ENCODE measurements at places on chromosomes 1 and 21.

GRCh38 chr1:91799863-91800262 is 86.1 kb downstream of the TGFBR3 start:
- DNase-seq, result no peak

- no peak for DNase-seq
Measured at GRCh38 chr1:163090321-163090945, 21.3 kb downstream of the RGS4 start.

GRCh38 chr1:86151427-86151826 is 5.1 kb downstream of the COL24A1 start:
- DNase-seq, result no peak

DNA sequence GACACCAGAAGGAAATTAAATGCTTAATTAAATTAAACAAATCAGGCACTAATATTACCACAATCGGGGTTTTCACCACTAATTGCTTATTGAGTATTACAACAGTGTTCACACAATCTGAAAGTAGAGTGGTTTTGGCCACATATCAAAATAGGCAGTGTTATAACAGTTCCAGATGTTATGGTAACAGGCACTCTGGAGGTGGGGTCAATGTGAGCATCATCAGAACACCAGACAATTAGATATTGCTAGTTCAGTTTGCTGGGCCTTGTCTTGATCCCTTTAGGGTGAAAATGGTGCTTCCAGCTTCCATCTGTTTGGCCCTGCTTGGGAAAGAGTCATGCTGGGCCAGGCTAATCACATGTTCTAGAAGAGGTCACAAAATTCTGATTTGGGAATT is 14.5 kb upstream of the DDAH1 start:
- no peak for DNase-seq

DNA sequence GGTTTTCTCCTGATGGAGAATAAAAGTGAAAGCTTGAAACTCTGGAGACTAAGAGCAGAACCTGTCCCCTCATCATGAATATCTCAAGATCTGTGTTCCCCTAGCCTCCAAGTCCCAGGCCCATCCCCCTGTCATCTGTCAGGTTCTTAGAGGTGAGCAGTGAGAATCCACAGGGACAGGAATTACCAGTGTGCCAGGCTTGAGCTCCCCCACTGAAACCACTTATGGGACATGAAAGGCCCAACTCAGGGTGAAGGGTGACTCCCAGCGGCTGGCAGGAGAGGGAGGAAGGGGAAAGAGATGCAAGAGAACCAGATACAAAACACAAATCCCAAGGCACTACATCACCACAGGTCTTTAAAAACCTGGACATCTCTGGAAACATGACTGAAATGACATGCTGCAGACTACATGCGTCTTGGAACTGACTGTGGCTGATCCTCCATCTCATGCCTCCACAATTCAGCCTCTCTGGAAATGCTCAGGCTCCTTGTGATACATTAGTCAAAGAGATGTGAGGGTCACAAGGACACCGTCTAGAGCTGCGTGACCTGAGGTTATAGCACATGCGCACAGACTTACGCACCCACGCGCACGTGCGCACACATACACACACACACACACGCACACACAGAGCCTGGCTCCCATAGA is 6.8 kb upstream of the LY9 start:
- no peak for DNase-seq

GRCh38 chr1:8930116-8930515 is 15.6 kb upstream of the CA6 start:
- DNase-seq, result no peak

GRCh38 chr1:12106153-12106552 is 43.0 kb downstream of the TNFRSF8 start:
- DNase-seq, result no peak

DNA sequence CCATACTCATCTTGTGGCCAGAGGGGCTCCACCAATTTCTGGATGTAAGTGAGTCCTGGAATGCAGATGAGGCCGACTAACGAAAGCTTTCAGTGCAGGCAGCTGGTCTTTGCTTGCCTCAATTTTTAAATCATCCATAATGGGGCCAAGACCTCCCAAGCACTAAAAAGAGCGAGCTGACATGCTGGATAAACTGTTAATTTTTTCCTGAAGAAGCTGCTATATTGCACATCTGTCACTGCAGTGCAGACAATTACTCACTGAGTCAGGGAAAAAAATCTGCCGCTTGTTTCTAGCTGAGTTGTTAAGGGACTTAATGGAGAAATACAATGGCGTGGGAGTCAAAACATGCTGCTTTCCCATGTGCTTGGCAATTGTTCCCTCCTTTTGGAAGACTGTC is 205.5 kb downstream of the GPATCH2 start:
- no peak for DNase-seq

- no peak for DNase-seq
Measured at GRCh38 chr1:187568067-187568466, 739.3 kb downstream of the PLA2G4A start.

DNA sequence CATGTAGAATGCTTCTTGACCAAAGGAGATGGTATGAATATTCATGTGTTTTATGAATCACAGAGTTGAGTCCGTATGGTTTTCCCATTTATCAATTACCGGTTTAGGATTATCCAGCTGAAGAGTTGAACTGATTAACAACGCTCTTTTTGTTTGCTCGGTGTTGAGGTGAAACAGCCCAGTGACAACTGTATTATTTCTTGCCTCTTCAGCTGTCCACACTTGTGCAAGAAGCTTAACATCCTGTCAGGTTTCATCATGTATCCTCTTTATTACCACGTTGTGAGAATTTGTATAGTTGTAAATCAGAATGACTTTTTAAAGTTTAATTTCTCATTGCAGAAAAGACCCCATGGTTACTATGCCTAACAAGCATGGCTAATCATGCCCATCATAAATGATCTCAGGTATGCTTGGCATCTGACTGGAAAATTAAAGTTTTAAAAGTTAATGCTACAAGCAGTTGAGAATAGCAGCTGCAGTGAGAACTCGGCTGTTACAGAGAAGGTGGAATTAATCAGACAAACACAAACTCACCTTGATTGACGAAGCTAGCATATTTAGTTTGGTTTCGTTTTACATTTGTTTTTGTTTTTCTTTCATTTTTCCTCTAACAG is 563.2 kb upstream of the ADGRL2 start:
- no peak for DNase-seq

GRCh38 chr1:228268881-228269265 is 61.0 kb downstream of the OBSCN start:
- DNase-seq, result no peak

- no peak for DNase-seq
Measured at GRCh38 chr1:203173566-203173965, 2.1 kb downstream of the MYBPH start.

DNA sequence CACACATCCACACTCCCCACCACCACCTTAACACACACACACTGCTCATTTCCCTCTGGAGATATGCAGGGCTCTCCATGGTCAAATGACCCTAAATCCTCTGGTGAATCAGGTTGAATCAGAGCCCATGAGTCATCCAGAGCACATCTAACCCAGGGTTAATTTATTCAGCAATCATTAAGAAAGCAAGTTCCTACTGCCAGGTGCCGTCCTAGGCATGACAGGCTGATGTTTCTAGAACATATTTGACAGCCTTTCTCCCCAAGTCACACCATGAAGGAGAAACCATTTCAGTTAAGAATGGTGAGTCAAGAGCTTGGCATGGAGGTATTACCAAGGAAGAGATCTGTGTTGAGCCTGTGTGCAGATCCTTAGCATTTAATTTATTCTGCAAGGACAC is 194.3 kb upstream of the CAMK1G start:
- no peak for DNase-seq

DNA sequence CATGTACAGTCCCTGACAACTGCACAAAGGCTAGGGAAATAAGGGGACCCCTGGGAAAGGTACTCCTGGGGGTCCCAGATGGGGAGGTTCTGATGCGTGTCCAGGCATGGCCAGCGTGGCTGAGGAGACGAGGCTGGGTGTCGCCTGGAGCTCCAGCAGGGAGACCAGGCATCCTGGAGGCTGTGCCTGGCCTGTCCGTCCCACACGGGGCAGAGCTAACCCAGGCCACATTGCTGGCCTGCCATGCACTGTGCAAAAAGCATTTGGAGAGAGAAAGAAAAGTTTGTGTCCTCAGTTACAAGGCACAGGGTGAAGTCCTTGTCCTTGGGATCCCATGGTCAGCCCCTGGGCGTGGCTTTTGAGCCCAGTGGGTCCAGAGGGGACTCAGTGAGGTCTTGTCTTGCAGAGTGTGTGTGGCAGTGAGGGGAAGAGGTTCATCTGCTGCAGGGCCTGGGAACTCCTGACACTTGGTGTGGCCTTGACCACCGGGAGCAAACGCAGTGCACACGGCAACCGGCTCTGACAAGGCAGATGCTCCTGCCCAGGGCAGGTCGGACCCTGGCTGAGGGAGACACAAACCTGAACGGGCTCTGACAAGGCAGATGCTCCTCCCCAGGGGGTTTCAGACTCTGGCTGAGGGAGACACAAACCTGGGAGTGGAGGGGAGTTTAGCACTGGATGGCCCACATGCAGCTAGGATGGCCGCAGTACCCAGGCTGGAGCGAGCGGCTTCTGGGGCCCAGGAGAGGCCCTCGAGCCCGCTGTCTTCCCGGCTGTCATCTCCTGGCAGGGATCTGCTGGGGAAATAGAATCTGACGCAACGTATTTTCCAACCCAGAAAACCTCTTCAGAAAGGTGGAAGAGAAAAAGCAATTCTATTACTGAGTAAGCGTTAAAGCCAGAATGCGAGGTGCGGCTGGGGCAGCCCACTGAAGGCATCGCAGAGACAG is 37.3 kb upstream of the COL18A1 start:
- no peak for DNase-seq

- no peak for DNase-seq
Measured at GRCh38 chr1:93844262-93845045, 34.6 kb downstream of the DNTTIP2 start.

- DNase-seq, result no peak
Measured at GRCh38 chr21:40146216-40146837, 279.1 kb downstream of the PCP4 start.

DNA sequence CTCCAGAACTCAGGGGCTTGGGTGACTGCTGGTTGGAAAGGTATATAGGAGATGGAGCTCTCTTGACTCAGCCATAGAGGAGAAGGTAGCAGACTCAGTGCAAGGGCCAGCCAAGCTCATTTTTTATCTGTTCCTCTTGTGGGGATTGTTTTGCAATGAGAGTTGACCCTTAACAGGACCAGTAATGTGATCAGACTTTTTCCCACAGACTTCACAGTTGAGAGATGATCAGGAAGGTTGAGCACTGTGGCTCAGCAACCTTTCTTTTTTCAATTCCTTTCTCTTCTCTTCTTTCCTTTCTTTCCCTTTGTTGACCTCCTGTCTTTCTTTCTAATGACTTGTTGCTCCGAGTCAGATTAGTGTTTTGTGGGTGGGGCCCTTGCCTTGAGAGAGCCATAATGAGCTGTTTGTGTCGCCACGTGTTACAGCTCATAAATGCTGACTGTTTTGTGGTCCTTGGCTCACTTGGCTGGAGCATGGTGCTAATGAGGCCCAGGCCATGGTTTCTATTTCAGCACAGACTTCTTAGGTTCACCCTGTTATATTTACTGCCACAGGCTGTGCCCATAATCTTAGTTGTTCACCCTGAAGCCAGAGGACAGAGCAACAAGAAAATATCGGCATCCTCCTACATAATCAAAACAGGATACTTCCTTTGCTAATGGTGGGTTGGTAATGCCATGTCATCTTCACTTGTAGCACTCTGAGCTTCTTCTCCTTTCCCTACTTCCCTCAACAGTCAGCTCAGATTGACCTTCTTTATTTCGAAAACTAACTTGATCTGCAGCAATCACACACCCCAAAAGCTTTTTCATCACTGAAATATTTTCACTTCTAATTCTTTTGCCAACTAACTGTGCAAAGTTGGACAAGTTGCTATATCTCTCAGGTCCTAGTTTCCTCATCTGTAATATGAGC is 13.9 kb downstream of the ADAM30 start:
- DNase-seq, result no peak

- DNase-seq, result no peak
Measured at GRCh38 chr1:114609026-114609425, 27.6 kb upstream of the BCAS2 start.

DNA sequence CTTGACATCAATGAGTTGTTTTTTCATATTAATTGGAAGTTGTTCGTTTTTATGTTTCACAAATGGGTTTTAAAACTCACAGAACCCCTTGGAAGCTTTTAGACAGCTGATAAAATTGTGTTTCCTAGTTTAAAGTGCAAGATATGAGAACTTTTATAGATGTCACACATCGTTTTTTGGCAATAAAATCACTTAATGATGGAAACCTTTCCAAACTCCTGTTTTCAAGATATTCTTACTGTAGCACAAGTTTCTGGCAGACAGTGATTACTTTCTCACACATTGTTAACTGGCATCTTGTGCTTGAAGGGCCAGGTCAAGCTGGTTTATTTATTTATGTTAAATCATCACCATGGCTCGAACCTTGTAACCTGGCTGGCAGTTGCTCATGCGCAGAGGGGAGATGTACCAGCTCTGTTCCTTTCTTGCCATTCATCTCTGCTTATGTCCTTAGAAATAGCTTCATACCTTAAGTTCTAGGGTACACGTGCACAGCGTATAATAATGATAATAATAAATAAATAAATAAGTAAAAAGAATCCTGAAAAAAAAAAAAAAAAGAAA is 10.2 kb upstream of the RCAN1 start:
- no peak for DNase-seq

DNA sequence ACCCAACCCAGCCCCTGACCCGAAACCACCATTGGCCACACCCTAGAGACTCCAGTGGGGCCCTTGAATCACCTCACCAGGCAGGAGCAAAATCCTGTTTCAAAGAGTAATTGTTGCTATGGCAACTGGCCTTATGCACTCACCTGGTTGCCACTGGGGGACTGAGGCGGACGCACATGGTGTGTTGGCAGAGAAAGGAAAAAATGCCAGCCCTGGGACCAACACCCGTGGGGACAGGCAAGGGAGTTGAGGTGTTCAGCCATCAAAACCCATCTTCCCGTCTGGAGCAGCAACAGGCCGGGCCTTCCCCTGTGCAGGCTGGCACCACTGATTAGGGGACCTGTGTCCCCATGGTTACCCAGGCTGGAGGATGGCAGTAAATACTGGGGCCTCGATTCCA is 395.8 kb upstream of the VAMP3 start:
- DNase-seq, result no peak

DNA sequence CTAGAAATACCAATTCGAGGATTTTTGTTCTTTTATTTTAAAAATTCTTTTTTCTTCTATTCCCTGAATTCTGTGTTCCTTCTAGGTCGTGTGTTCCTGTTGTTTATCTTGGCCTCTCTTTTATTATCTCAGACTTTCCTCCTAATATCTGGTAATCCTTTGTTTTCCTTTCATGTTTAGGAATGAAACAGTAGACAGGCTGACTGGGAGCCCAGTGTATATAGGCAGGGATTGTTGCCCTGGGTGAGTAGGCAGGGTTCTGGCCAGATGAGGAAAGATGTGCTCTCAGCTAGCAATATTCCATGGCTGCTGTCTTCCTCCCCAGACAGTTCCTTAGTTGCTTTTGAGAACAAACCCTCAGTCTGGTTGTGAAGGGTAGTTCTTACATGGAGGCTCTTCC is 161.8 kb upstream of the PDE4B start:
- no peak for DNase-seq

DNA sequence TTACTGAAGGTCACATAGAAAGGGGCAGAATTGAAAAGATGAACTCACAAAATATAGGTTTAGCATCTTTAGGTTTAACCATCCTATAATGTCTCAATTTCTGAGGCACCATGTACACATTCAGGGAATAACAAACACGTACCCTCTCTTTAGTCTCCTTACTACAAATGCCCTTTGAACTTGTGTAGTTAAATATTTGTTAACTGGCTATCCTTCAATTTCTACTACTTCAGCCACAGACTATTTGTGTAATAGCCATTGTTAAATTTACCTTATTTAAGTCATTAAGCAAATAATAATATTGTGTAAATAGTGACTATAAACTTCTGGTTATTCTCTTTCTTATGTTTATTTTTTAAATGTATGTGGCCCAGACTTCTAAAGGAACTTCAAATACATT is 600.5 kb downstream of the KCNT2 start:
- DNase-seq, result no peak

Measured in stimulated activated CD4-positive, alpha-beta T cell treated with anti-CD3 and anti-CD28 coated beads, Interleukin-1b, Interleukin-23, amount 100 ng/mL, for 24 hours (primary cell).